Hypothalamus (tissue), 51 donors: ENCODE measurements at places on chromosomes 12 and 14.
A peak's percentile ranks its signal among the peaks of the same experiment; 100 is the strongest.

GRCh38 chr14:99146616-99147365 lies 125.2 kb downstream of the BCL11B start:
- DNase-seq, result no peak

DNA sequence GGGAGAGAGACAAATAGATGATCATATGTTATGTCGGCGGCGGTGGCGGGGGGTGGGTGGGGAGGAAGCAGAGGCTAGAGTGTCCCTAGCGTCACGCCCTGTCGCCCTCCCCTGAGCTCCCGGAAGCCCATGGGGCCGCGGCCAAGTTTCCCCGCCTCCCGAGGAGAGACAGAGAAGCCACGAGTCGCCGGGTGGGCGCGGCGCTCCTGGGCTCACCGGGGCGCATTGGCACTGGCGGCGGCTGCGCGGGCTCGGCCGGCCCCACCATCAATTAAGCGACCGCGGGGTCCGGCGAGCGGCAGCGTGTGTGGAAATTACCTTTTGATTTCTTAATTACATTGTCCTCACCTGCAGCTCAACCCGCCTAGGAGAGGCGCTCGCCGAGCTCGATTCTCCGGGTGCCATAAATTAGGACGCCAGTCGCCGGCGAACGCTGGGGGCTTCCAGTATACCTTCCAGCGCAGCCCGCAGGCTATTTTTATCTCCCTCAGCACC lies 119.9 kb upstream of the LHX5 start:
- DNase-seq, result peak; percentile 4

DNA sequence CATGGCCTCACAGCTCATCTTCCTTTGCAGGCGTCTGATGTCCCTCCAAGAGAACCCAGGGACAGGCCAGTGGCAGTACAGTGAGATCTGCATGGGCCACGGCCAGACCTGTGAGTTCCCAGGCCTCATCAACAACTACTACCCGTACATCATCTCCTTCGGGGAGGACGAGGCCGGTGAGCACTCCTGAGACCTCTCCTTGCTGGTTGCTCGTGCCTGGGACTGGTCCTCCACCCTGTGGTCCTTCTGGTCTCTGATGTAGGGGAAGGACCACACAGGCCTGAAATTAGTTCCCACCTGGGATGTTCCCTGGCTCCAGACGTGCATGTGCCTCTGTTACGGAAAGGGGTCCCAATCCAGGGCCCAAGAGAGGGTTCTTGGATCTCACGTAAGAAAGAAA lies 17.9 kb downstream of the HHIPL1 start:
- DNase-seq, result no peak

GRCh38 chr12:132772606-132773005 lies 11.0 kb upstream of the ANKLE2 start:
- DNase-seq, result no peak
